GM13977 (cell line): ENCODE measurements at places on chromosomes 12 and 14.

DNA sequence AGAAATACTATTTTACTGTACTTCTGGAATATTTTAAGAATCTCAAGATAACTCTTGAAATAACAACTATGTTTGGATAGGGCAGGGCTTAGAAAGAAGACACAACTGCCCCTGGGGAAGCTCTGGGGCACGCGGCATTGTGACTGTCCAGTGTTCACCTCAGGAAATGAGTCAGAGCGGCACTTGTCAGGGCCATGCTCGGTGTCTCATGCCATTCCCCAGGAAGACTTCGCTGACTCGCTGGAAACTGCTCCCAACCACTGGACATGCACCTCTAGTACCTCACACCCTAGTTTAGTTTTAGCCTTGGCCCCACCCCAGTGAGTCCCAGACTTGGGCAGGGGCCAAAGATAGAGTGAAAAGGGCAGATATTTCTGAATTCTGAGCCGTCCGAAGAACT lies 192.0 kb downstream of the TTC7B start:
- no peak for DNase-seq

GRCh38 chr14:60485057-60485597 lies 736 bp downstream of the C14orf39 start:
- DNase-seq = no peak

DNA sequence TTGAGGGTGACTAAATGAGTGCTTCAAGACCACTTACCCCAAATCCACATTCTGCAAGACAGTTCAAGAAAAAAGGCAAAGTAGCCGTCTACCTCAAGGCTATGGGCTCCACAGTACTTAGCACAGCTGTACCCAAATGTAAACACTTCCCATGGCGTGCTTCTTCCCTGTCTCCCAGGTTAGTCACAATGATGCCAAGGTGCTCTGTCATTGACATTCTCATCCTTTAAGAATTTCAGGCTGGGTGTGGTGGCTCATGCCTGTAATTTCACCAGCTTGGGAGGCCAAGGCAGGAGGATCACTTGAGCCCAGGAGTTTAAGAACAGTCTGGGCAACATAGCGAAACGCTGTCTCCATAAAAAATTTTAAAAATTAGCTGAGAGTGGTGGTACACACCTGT lies 51.2 kb upstream of the CERS5 start:
- DNase-seq = no peak

GRCh38 chr12:56571121-56571520 lies 49.5 kb downstream of the RBMS2 start:
- DNase-seq = no peak

- no peak for DNase-seq
These were observed 751 bp upstream of the HRK start for GRCh38 chr12:116881877-116882507.

- DNase-seq = peak; percentile 33
These were observed 768 bp downstream of the PTPN11 start for GRCh38 chr12:112419297-112420133.

GRCh38 chr14:55950135-55950534 lies 168.1 kb upstream of the PELI2 start:
- no peak for DNase-seq

- DNase-seq = no peak
These were observed 172.8 kb upstream of the BCL2L14 start for GRCh38 chr12:11897923-11898322.

- no peak for DNase-seq
These were observed 69.3 kb downstream of the PRMT8 start for GRCh38 chr12:3560295-3560620.

DNA sequence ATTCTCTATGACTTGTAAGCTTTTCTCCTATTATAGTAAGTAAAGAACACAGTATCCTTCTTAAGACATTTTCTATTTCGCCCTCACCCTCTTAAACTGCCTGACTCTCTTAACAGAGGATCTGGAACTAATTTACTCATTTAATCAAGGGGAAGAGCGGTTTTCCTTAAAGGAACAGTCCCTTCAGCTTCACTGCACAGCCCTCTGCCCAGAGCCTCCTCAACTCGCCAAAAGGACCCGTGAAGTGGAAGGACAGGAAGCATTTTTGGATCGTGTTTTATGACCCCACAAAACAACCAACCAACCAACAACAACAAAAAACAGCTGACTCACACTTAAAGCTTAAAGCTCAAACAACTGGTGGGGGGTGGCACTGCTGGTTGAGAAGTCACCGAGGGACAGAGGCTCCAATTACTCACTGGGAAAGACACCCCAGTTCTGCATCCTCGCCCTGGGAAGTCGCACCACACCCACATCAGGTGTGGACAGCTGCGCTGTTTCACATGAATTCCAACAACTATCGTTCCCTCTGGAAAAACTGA lies 35.7 kb downstream of the NID2 start:
- no peak for DNase-seq

- no peak for DNase-seq
These were observed 77.4 kb downstream of the FBXL14 start for GRCh38 chr12:1517007-1517406.

GRCh38 chr12:124519746-124520145 lies 47.7 kb downstream of the NCOR2 start:
- DNase-seq = no peak
